ENCODE measurements at places on chromosomes 5 and 9. TPM values are rescaled to one million over a fixed set of nuclear protein-coding genes. Genes with fewer than 3 reads are reported as not detected.

- no peak overlapping the region for H3K27ac ChIP-seq
- no peaks in the 10 kb centered on the region for H3K27me3 ChIP-seq
- H3K4me1 ChIP-seq: no peaks in the 10 kb centered on the region
- no peak overlapping the region for H3K4me3 ChIP-seq
These were observed 305.0 kb upstream of the IRX4 start for GRCh38 chr5:2187687-2188086.

DNA sequence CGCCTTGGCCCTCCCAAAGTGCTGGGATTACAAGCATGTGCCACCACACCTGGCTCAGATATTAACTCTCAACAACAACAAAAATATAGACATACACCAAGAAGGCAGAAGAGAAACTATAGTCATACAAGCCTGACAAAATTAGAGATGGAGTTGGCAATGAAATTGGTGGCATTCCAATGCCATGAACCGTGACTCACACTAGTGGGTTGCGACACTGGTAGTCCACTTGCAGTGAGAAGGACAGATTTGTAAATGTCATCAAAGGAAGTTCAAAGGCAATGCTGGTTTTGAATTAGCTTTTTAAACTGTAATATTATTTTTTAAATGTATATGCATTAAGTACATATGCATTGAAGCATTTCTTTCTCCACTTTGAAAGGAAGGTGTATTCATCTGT, 8.5 kb upstream of the DNAJC25 start:
- no peaks in the 10 kb centered on the region for H3K36me3 ChIP-seq
- DNase-seq: no peak
- no peaks in the 10 kb centered on the region for H3K4me1 ChIP-seq

DNA sequence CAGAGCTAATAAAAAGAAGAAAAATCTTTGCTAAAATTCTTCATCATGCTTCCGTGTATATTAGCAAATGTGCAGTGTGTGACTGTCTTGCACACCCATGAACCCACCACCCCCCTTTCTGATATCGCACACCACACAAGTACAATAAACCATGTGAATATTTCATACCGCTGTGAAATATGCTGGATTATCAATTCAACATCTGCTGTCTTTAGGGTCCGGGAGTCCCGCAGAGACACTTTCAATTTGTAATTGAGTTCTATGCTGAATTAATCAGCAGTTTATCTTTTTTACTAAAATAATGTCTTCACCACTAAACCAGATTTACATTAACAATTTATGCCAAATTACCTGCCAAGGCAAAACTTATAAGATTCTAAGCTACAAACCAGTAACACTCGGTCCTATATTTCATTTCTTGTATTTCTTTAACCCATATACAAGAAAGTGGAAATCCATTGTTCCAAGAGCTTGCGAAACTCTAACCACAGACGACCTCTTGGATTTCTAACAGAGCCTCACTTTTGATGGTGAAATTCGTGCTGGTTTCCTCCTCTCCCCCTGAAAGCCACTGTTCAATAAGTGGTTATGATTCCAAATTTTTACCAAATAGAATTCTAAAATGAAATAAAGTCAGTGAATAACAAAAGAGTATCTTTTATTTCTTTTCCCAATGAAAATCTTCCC, 44.2 kb downstream of the PSMB7 start:
- no peaks in the 10 kb centered on the region for H3K36me3 ChIP-seq
- H3K27me3 ChIP-seq: no peaks in the 10 kb centered on the region

- no peak for DNase-seq
- no peaks in the 10 kb centered on the region for H3K4me1 ChIP-seq
- H3K27ac ChIP-seq: no peak overlapping the region
- no peak overlapping the region for H3K4me3 ChIP-seq
- H3K27me3 ChIP-seq: no peaks in the 10 kb centered on the region
These were observed 140.2 kb upstream of the LPAR1 start for GRCh38 chr9:111178331-111179055.

DNA sequence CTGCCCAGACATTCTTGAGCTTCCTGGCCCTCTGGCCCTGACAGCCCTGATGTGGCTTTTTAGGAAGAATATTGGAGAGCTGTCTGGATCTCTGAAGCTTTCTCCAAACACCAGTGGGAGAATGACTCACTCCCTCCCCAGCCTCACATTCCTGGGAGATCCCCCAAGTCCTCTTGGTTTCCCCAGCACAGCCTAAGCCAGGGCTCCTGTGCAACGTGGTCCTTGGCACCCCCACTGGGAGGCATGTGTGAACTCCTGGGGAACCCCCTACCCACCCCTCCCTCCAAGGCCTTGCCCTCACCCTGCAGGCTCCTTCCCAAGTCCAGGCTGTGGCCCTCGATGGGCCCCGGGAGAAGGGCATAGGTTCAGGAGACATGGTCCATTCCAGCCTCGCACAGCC, 12.7 kb downstream of the GLIPR2 start:
- no peak overlapping the region for H3K27ac ChIP-seq
- H3K4me1 ChIP-seq: no peaks in the 10 kb centered on the region

- H3K36me3 ChIP-seq: no peaks in the 10 kb centered on the region
- DNase-seq: no peak
- peaks cover 13% of the 10 kb centered on the region for H3K27me3 ChIP-seq
- H3K27ac ChIP-seq: no peak overlapping the region
- peaks cover 12% of the 10 kb centered on the region for H3K4me1 ChIP-seq
- H3K4me3 ChIP-seq: no peak overlapping the region
These were observed 74.1 kb downstream of the SLCO4C1 start for GRCh38 chr5:102221949-102222348.

GRCh38 chr5:90861843-90862586, 303.4 kb downstream of the ADGRV1 start:
- no peak overlapping the region for H3K27ac ChIP-seq
- H3K4me3 ChIP-seq: no peak overlapping the region
- H3K36me3 ChIP-seq: peaks cover 6% of the 10 kb centered on the region
- no peaks in the 10 kb centered on the region for H3K27me3 ChIP-seq

- no peaks in the 10 kb centered on the region for H3K27me3 ChIP-seq
- H3K27ac ChIP-seq: no peak overlapping the region
- H3K4me3 ChIP-seq: no peak overlapping the region
- H3K36me3 ChIP-seq: no peaks in the 10 kb centered on the region
These were observed 34.4 kb upstream of the PALM2AKAP2 start for GRCh38 chr9:109745335-109746283.

- H3K27me3 ChIP-seq: no peaks in the 10 kb centered on the region
- H3K4me1 ChIP-seq: peaks cover 10% of the 10 kb centered on the region
- no peak for DNase-seq
- H3K36me3 ChIP-seq: no peaks in the 10 kb centered on the region
- no peak overlapping the region for H3K27ac ChIP-seq
- H3K4me3 ChIP-seq: peak overlapping the region; percentile 77
These were observed 81.9 kb upstream of the FREM1 start for GRCh38 chr9:14992081-14992480.

DNA sequence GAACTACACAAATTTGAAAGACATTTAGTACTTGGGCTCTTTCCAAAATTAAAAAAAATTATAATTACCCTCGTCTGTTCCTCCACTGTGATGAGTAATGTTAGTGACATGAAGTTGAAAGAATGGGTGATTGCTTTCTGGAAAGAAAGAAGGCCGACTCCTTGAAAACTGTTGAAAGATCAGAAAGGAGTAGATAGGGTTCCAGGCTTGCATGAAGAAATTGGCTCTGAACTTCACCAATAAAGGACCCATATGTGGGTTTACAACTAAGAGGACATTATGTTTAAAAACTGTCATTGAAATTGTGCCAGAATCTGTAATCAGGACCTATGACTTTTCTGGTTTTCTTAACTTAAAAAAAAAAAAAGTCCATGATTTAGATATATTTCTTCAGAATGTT, 20.7 kb upstream of the MOCS2 start:
- no peak for DNase-seq
- H3K4me1 ChIP-seq: no peaks in the 10 kb centered on the region

DNA sequence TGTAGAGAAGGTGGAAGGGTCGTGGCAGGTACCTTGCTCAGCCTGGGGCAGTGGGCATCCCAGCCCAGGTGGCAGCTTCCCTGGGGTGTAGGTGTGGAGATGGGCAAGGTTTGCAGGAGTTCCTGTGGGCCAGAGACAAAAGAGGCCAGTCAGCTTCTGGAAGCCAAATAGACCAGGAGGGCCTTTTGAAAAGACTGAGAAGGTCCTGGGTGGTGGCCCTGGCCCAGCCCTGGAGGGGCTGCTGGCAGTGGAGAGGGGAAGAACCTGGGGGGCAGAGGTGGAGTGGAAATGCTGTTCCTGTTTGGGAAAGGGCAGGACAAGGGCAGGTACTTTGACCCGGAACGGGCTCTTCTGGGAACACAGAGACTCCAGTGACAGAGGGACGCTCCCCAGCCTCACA, 7.0 kb upstream of the IL3 start:
- H3K27ac ChIP-seq: no peak overlapping the region
- DNase-seq: no peak
- no peaks in the 10 kb centered on the region for H3K36me3 ChIP-seq
- H3K27me3 ChIP-seq: no peaks in the 10 kb centered on the region

- H3K4me1 ChIP-seq: peaks cover 6% of the 10 kb centered on the region
- no peaks in the 10 kb centered on the region for H3K27me3 ChIP-seq
- no peak for DNase-seq
- no peaks in the 10 kb centered on the region for H3K36me3 ChIP-seq
- no peak overlapping the region for H3K4me3 ChIP-seq
These were observed 119.0 kb upstream of the KLF9 start for GRCh38 chr9:70533492-70533891.

DNA sequence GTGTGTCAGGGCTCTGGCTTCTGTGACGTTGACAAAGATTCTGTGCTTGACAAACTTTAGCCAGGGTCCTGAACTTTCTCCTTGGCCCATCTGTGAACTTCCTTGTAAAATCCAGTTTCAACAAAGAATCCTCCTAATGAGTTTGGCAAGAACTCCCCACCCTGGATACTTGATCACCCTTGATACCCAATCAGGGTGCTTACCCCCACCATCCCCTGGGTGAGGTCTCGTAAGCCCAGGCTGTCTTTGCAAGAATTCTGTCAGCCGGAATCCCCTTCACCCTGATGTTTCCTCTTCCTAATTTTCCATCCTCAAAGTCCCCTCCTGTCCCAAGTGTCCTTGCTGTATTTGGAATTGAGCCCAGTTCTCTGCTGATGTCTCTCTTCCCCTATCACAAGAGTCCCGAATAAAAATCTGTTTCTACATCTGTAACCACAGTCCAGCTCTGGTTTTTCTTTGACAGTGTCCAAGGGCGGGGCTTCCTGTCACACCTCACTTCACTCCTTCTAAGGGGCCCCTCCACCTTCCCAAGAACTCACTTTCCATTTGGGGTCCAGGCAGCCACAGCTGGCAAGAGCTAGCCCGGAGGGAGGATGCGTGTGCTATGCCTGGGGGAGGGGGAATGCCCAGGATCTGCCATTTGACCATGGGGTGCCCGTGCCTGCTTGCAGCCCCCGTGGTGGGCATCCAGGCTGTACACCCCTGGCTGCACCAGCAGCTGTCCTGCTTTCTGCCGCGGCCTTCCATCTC, 2.7 kb upstream of the CARD19 start:
- no peak overlapping the region for H3K4me3 ChIP-seq
- no peak overlapping the region for H3K27ac ChIP-seq
- peaks cover 8% of the 10 kb centered on the region for H3K27me3 ChIP-seq
- 0 out of 2 replicates have a peak, but pooled peaks cover 3% of the 10 kb centered on the region for H3K4me1 ChIP-seq

DNA sequence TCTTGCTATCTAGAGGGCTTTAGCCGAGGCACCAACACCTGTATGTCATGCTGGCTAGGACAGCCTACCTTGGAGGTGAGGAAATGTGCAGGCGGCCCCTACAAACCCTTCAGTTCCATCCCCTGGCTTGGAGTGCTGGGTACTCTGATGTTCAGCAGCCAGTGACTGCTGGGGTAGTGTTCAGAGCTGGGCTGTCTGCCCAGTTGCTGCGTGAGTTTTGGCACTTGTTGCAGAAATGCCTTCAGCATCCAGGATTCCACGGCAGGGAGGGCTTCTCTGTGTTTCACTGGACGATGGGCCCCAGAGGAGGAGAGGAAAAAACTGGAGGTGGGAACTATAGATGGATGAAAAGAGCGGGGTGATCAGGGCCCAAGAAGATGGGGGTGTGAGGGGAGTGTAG, 10.4 kb downstream of the SWI5 start:
- no peaks in the 10 kb centered on the region for H3K4me1 ChIP-seq
- no peaks in the 10 kb centered on the region for H3K27me3 ChIP-seq
- no peaks in the 10 kb centered on the region for H3K36me3 ChIP-seq
- H3K27ac ChIP-seq: no peak overlapping the region
- DNase-seq: no peak
- H3K4me3 ChIP-seq: no peak overlapping the region

GRCh38 chr9:106432631-106433030, 430.3 kb upstream of the ZNF462 start:
- H3K36me3 ChIP-seq: no peaks in the 10 kb centered on the region
- H3K4me3 ChIP-seq: no peak overlapping the region
- DNase-seq: no peak
- no peak overlapping the region for H3K27ac ChIP-seq
- peaks cover 3% of the 10 kb centered on the region for H3K4me1 ChIP-seq

DNA sequence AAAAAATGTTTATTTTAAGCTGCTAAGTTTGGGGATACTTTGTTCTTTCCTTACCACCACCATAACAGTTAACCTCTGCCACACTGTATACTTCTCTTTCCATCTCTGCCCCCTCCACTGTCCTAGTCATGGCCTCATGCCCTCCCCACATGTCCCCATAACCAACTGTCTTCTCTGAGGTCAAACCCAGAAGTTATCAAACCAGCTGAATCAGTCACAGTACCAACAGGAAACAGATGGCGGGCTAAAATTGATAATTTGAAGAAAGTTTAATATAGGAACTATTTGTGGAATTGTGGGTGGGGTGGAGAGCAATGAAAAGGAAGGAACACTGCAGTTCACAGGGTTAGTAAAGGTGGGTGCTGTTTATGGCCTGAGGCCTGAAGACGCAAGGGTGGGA, 5.7 kb upstream of the DCTN4 start:
- H3K36me3 ChIP-seq: no peaks in the 10 kb centered on the region
- peaks cover 9% of the 10 kb centered on the region for H3K27me3 ChIP-seq
- H3K4me1 ChIP-seq: no peaks in the 10 kb centered on the region

The GRM6 gene
- not detected for total RNA-seq

The UBE2QL1 gene
- total RNA-seq: 0.83 TPM

The PCDHGA9 gene
- 7.8 TPM for total RNA-seq

The MYMK gene
- total RNA-seq: not detected

The PHYHD1 gene
- total RNA-seq: 10.4 TPM

The CER1 gene
- 2.4 TPM for total RNA-seq

The RNF183 gene
- not detected for total RNA-seq

The DAP gene
- total RNA-seq: 35.7 TPM

The IL7R gene
- total RNA-seq: not detected

The GDF9 gene
- 0.66 TPM for total RNA-seq
